ENCODE measurements at places on chromosomes 16 and 17.

DNA sequence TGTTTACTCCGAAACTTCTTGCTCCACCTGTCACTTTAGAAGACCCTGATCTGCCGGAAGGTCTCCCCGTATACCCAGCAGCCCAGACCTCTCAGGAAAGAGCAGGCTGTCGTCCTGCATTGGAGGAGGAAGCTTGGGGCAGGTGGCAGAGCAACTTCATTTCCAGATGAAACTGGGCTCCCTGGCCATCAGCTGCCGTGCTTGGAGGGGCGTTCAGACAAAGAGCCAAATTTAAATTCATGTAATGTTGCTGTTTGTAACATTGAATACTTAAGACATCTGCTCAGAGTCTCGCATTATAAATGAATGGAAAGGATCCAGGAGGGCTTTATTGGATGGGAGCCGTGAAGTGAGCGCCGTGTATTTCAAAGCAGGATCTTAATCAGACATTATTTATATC is 628.5 kb downstream of the MAF start:
- peak; percentile 83 for DNase-seq

DNA sequence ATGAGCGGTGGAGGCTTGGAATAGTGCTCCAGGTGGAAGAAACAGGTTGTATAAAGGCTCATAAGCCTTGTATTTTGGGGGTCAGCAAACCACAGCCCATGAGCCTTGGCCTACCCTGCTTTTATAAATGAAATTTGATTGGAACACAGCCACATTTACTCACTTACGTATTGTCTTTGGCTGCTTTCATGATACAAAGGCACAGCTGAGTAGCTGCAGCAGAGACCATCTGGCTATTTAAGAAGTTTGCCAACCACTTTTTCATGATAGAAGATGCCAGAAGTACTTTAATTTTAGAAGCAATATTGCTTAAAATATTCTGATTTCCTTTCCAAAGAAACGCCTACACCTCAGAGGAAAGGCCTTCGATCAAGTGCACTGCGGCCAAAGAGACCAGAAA is 73.8 kb downstream of the C17orf58 start:
- peak; percentile 84 for DNase-seq

DNA sequence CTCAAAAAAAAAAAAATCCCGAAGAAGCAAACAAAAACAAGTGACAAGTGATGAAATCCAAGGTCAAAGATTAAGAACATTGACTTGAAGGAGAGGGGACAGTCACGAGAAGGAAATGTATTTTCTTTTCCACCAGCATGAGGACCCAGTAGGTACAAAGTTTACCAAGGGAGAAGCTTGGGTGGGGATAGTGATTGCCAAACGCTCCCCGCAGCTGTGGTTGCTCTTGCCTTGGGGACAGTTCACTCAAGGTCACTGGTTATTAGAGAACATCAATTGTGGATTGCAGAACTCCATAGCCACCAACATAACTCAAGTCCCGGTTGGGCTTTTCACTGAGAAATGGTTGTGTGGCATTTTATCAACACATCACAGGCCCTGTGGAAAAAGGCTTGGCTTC is 27.0 kb downstream of the RSL1D1 start:
- no peak for DNase-seq

GRCh38 chr17:16419074-16419928 is 3.9 kb downstream of the TRPV2 start:
- no peak for DNase-seq

DNA sequence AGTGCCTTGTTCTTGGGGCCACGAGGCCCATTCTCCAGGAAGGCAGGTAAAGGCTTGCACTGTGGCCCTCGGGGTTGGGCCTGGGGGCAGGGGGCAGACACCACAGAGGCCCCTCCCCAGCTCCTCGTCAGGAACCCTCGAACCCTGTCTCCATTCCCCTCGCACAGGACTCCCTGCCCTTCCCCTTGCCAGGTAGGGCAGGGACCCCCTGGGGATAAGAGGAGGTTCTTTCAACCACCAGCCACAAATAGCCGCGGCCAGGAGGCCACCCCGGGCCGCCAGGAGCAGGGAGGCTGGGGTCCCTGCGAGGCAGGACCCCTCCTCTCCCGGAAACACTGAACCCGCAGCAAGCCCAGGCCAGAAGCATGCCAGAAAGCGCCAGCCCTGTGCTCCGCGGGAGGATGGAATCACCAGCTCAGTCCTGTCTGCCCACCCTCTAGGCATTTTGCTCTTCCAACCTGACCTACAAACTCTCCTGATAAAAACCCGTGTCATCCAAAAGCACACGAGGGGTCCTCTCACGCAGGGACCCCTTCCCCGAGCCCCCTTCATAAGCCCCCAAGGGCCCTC is 45.6 kb downstream of the SLC47A1 start:
- DNase-seq = peak; percentile 28

DNA sequence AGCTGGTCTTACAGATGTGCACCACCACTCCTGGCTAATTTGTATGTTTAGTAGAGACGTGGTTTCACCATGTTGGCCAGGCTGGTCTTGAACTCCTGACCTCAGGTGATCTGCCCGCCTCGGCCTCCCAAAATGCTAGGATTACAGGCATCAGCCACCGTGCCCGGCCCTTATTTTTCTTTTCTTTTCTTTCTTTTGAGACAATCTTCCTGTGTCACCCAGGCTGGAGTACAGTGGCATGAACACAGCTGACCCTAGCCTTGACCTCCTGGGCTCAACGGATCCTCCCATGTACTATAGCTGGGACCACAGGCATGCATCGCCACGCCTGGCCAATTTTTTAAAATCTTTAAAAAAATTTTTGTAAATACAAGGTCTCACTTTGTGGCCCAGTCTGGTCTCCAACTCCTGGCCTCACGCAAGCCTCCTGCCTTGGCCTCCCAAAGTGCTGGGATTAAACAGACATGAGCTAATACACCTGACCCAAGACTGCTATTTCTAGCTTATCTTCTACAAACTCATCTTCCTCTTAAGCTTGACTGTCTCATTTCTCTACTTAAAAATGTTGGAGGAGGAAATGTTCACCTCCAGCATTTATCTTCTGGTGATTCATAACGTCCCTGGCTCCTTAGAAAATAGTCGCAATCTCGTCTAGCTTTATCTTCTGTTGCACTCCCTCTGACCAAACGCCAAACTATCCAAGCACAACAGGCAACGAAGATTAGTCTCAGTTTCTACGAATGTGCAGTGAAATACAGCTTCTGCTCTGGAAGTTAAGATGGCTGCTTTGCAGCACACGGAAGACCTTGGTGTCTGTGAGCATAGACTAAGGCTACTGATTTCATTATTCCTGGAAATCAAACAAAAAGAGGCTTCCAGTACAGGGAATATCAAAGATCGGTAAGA is 8.2 kb upstream of the TMEM94 start:
- DNase-seq = no peak

GRCh38 chr16:24141466-24141865 is 114.7 kb upstream of the CACNG3 start:
- no peak for DNase-seq

DNA sequence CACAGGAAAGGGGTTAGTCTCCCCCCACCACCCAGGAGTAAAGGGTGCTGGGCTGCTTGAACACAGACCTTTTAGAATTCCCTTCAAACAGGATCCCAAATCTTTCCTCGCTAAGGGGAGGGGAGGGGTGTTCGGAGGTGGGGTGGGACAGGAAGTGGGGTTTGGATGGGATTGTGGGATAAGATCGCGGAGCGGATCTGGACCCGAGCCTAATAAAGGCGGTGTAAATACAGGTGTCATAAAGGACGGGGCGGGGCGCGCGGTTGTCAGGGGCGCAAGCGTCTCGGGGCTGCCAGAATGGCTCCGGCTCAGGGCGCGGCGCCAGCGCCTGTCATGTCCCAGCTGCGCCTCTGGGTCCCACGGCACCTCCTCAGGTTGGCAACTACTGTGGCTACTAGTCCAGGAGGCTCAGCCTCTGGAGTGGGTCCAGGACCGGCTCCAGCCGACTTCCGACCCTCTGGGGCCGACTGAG is 59.8 kb upstream of the FBXO47 start:
- peak; percentile 60 for DNase-seq

DNA sequence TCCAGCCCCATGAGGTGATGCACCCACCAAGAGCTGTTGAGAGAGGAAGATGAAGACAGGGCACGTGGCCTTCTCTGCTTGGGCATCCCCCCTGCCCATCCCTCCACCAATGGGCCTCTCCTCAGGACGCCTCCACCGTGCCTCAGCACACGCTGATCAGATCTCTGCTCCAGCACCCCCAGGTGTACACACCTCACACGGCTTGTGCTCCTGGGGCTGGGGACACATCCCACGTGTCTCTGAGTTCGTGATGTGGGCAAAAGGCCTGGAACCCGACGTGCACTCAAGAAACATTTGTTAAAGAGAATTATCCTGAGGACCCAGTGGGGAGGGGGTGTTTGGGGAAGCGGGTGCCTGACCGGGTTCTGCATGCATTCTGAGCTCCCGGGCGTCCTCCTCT is 55.3 kb downstream of the MGAT5B start:
- no peak for DNase-seq

DNA sequence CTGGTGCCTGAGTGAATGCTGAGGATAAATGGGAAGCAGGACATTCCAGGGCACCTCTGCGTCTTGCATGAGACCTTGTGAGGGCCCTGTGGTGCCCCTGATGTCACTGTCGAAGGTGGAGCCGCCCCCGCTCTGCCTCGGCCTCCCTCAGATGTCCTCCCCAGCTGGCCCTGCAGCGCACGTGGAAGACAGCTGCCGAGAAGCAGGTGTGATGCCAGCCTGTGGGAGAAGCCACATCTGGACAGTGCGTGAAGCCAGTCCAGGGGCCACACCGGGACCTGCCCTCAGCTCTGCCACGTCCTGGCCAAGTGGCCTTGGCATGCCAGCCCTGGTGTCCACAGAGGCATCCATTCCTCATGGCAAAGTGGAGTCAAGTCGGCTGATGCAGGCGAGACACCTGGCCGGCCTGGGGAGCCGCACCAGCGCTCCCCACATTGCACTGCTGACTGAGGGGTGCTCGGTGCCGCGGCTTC is 21.6 kb upstream of the METRNL start:
- DNase-seq = no peak

DNA sequence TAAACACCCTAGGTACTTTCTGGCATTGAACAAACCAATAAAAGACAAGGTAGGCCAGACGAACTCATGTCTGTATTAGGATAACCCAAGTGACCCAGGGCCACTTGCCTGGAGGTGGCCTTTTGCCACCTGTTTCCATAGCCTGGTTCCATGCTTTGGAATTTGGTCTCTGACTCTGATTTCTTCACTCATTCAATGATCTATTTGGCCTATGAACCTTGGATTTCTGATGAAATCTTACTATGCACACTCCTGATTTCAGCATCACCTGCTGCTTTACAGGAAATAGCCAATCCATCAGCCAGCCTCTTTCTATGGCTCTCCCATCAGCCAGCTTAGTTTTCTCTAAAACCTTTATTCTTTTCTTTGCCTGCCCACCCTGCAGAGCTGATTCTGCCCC is 142.8 kb upstream of the PSMD7 start:
- DNase-seq = no peak

DNA sequence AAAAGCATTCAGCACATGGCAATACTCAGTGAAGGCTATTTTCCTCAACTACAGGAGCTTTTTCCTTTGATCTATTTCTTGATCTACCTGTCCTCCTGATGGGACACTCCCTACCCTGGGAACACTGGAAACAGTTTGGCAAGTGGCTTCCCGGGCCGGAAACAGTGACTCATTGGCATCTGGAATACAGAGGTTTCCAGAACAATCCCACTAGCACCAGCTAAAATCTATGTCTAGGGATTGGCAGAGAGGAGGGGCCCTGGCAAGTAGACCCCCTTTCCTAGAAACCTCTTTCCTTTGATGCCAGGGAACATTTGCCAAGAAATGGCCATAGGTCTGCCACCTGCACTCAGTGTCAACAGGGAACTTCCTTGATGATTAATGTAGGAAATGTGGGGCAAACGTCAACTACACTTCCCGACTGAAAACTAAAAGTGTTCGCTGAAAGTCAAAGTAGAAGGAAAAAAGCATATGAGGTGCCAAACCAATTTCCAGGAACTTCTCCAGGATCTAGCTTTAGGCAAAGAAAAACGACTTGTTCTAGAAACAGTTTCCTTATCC is 30.4 kb upstream of the FBXW10B start:
- DNase-seq = no peak

GRCh38 chr17:9028202-9028987 is 7.1 kb downstream of the NTN1 start:
- DNase-seq = no peak

GRCh38 chr17:61647047-61647446 is 56.0 kb upstream of the NACA2 start:
- no peak for DNase-seq

DNA sequence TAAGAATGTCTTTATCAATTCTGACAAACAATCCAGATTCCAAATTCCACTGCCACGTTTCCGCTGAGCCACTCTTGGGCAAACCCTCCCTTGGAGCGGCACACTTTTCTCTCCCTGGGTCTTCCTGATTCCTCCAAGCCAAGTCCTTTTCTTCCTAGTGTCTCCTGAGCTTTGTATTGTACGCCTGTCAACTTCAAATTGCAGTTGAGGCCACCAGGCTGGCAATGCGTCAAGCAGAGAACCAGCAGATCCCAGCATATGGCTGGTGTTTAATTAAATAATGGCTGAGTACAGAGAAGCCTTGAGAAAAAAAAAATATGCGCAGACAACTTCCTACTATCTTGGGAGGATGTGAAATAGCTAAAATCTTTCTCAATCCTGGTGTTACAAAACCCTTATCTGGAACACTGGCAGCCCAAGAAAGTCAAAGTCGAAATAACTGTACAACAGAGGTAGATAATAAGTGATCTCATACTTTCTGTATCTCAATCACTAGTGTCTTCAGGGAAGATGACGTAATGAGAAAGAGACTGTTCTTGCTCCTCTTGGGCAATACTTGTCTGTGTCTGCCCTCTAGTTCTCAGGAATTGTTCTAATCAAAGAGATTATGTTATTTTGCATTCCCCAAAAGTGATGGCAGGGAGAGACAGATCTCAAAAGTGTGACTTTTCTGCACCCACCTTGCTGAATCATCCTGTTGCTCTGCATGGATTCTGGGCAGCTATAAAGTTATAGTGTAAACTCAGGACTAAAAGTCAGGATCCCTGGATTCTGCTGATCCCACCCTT is 15.0 kb downstream of the SMIM36 start:
- DNase-seq = peak; percentile 39

- DNase-seq = peak; percentile 94
Measured at GRCh38 chr17:17440010-17440843, 36.6 kb upstream of the MED9 start.

DNA sequence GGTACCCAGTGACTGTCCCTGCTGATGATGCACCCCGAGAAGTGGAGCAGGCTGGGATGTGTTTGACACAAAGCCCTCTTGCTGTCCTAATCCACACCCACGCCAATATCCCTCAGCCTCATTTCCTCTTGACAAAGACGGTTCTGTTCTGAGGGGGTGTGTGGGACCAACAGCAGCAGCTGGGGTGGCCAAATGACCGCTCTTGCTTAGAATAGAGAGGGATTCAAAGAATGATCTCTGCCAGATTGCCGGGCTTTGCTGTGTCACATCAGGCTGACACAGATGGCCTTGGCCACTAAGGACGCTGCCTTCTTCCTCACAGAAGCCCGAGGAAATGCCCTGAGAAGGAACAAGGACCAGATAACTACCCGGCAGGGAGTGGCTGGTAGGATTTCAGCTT is 250.7 kb downstream of the NTN1 start:
- peak; percentile 41 for DNase-seq

Data from brain (organoid and tissue), 16 donors.